ENCODE measurements at places on chromosomes 13 and 19.
A peak's percentile ranks its signal among the peaks of the same experiment; 100 is the strongest.

GRCh38 chr13:34417896-34418295 lies 524.2 kb upstream of the NBEA start:
- DNase-seq = no peak

GRCh38 chr19:7541828-7542443 lies 6.4 kb downstream of the PNPLA6 start:
- no peak for DNase-seq

- DNase-seq = no peak
Observed at GRCh38 chr19:3855320-3855719, 13.5 kb downstream of the ZFR2 start.

DNA sequence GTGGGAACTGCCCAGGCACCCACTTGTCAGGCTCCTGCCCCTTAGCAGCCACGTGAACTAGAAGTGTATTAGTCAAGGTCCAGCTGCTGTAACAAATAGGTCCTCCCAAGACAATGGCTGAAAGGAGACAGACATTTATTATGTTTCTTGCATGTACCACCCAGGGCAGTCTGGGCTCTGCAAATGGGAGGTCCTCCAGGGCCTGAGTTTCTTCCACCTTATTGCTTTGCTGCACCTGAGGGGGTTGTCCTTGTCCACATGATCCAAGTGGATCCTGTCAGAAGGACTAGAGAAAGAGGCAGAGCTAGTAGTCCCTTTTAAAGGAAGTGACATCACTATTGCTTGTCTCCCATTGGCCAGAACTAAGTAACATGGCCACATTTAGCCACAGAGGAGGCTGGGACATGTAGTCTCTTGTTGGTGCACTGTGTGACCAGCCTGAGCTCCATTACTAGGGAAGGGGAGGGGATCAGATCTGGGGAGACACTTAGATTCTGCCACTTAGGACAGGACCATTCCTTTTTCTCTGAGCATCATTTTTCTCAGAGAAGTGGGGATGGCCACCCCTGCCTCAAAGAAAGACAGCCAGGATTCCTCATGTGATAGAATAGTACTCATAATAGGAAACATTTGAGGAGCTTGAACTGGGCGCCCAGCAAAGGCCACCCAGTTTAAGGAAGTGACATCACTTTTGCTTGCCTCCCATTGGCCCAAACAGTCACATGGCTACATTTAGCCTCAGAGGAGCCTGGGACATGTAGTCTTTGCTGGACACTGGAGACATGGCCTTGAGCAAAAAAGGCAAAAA lies 15.1 kb downstream of the CC2D1A start:
- DNase-seq = no peak

DNA sequence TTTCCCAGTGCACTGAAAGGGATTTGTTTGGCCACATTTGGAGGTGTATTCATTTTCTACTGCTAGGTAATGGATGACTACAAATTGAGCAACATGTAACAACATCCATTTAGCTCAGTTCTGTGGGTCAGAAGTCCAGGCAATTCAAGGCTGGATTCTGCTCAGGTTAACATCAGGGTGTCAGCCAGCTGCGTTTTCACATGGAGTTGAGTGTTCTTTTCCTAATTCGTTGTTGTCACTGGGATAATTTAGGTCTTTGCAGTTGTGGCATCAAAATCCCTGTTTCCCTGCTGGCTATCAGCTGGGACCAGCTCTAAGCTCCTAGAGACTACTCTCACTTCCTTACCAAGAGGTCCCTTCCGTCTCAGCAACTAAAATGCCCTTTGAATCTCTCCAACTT lies 25.4 kb downstream of the MIR17HG start:
- DNase-seq = no peak

GRCh38 chr13:91567485-91568207 lies 169.2 kb downstream of the GPC5 start:
- no peak for DNase-seq

GRCh38 chr19:30685426-30686000 lies 313.3 kb downstream of the ZNF536 start:
- no peak for DNase-seq

GRCh38 chr19:33022472-33023116 lies 42.1 kb downstream of the RHPN2 start:
- no peak for DNase-seq

- no peak for DNase-seq
Observed at GRCh38 chr13:107642831-107643230, 572.5 kb downstream of the LIG4 start.

DNA sequence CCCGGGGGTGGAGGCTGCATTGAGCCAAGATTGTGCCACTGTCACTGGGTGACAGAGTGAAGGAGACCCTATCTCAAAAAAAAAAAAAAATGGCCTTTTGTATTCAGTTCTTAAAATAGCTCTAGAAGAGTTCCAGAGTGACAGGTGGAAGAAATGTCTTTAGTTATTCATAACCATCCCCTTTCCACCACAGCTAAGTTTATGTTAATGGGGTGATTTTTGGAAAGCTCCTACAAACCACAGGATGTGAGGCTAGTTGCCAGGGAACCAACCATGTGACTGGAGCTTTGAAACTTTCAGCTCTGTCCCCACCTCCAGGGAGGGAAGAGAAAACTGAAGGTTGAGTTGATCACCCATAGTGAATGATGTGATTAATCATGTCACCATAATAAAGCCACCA lies 6.9 kb downstream of the ZNF490 start:
- DNase-seq = peak; percentile 50

DNA sequence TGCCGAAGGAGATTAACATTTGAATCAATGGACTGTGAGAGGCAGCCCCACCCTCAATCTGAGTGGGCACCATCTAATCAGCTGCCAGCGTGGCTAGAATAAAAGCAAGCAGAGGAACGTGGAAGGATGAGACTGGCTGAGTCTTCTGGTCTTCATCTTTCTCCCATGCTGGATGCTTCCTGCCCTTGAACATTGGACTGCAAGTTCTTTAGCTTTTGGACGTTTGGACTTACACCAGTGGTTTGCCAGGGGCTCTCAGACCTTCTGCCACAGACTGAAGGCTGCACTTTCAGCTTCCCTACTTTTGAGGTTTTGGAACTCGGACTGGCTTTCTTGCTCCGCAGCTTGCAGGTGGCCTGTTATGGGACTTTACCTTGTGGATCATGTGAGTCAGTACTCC lies 14.7 kb downstream of the NHLRC3 start:
- no peak for DNase-seq

- DNase-seq = no peak
Observed at GRCh38 chr13:67223742-67224141, 6.4 kb downstream of the PCDH9 start.

- DNase-seq = no peak
Observed at GRCh38 chr13:44218501-44219240, 155.0 kb upstream of the SERP2 start.

DNA sequence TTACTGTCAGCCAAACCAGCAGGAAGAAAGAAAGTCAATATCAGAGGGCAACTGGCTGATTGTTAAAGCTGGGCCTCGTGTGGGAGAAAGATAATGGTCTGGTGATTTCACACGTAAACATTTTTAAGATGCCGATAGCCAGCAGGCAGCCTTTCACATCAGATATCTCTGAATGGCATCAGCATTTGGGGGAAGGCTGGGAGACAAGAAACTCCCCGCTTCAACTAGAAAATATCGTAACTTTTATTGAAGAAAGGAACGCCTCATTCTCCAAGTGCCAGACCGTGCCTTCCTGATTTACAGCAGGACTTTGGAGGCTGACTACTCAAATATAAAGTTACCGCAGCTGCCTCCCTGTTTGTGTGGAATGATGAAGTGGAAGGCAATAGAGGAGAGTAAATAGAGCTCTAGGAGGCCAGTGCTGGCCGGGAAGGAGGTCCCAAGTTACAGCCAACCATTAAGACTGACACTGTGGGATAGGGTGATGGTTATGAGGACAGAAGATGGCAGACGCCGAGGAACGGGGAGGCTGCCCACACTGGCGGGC lies 284.3 kb upstream of the MAB21L1 start:
- DNase-seq = no peak

DNA sequence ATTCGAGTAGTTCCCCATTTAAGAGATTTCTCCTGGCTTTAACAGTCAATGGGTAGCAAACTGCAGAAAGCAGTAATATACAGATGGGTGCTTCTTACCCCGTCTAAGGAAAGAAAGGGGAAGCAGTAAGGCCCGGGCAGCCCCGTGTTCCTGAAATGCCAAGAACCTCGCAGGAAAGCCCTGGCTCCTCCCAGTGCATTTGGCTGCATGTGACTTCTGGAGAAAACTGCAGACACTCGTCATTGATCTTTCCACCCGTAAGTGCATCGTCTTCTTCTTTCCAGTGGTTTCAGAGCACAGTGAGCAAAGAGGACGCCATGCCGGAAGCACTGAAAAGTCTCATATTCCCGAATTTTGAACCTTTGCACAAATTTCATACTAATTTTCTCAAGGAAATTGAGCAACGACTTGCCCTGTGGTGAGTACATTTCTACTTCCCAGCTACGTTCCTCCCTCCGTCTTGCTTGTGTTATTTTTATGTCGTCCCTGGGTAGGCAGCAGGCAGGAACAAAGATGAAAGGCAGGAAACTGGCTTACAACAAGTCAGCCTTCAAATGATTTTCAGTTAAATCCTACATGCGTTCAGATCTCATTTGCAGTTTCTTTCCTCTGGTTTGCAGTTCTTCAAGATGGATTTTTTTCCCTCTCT lies 165.2 kb downstream of the STK24 start:
- peak; percentile 8 for DNase-seq

- DNase-seq = no peak
Observed at GRCh38 chr13:99418103-99418842, 83.0 kb upstream of the TM9SF2 start.
